ENCODE measurements at places on chromosomes 1 and 21.

DNA sequence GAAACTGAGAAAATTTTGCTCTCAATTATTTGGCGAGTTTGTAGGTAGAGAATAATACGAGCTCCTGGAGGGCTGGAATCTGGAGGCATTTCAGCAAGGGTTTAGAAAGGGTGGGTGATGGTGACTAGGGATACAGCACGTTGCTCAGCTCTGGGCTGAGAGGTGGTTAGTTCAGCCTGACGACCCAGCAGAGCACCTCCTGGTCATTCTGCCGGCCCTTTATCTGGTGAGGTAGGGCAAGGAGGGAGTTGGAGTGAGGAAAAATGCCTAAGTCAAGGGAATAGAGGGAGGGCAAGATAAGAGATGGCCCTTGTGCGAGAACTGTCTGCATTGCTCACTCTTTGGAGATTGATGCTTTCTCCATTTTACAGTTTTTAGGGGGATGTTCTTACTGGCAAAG is 19.1 kb downstream of the GALNT2 start:
- DNase-seq, result no peak

DNA sequence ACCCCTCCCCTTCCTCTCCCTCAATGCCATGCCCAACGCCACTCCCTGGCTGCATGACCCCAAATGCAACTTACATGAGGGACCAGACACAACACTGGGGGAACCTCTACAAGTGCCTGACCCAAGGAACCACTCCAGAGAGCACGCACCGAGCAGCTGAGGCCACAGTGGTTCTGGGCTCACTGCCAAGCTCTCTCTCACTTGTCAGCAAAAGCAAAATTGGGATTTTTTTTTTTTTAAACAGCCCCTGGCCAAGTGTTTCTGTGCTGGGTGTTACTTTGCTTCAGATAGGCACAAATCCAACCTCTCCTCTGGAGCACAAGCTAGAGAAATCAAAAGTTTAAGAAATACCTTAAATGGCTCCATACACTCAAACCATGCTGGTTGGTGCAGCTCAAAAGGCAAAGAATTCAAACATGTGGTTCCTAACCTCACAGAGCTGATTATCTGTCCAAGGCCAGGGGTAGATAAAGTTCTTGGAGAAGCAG is 363.0 kb downstream of the SETD4 start:
- no peak for DNase-seq

GRCh38 chr1:89633248-89633799 is 404 bp downstream of the LRRC8C start:
- no peak for DNase-seq

GRCh38 chr1:27005166-27005530 is 7.5 kb downstream of the TENT5B start:
- DNase-seq, result no peak

DNA sequence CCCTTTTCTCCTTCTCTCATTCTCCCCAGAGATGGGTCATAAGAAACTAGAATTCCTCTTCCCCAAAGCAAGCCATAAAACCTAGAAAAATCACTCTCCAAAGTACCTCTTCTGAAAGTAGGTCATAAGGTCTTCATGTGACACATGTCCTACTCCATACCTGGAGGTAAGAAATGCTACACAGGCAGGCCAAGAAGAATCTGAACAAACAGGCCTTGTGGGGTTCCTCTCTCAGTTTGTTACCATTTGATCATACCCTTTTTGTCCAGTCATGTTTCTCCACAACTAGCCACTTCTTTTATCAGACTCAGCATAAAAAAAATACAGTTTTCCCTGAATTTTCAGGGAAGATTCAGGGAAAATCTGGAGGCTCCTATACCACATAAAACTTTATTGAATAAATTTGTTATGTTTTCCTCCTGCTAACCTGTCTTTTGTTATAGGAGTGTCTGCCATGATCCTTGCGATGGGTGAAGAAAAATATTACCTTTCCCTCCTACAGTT is 134.4 kb upstream of the LMO4 start:
- no peak for DNase-seq

GRCh38 chr1:10795276-10796021 is 997 bp downstream of the CASZ1 start:
- DNase-seq, result no peak

DNA sequence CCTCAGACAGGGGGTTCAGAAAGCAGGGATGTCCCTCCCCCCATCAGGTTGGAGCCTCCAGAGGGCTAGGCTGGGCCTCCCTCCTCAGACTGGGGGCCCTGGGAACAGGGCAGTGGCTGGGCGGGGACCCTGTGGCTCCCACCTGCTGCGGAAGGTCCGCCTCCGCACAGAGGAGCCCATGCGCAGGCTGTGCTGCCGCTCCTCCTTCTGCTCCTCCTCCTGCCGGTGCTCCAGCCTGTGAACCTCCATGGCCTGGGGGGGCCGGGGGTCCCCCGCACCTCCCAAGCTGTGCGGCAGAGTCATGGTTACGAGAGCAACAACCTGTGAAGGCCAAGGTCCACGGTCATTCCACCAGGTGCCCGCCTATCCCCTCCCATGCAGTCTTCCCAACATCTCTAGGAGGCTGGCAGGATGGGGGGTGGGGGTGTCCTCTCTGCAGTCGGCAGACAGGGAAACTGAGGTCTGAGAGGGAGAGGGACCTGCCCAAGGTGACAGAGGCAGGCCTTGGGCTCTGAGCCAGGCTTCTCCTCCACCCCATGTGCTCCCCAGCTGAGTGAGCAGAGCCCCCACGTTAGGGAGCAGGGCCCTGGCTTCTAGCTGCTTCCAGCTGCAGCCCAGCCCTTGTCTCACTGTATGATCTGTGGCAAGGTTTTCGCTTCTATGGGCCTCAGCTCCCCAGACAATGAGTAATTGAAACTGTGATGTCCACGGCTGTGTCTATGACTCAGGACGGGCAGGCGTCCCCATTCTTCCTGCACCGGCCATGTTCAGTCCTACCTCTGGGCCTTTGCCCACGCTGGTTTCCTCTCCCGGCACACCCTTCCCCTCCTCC is 3.4 kb downstream of the MYOM3 start:
- DNase-seq, result no peak

DNA sequence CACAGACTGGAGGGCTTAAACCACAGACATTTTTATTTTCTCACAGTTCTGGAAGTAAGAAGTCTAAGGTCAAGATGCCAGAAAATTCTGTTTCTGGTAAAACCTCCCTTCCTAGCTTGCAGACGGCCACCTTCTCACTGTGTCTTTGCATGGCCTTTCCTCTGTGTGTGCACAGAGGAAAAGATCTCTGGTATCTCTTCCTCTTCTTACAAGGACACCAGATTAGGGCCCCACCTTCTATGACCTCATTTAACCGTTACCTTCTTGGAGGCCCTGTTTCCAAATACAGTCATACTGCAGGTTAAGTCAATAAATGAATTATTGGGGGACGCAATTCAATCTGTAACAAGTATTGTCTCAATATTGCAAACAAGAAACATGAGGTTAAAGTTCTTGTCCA is 63.0 kb upstream of the PRDX6 start:
- no peak for DNase-seq

GRCh38 chr1:110176299-110176956 is 26.1 kb downstream of the SLC6A17 start:
- DNase-seq, result no peak

GRCh38 chr1:25537153-25537831 is 6.1 kb upstream of the LDLRAP1 start:
- DNase-seq, result no peak

DNA sequence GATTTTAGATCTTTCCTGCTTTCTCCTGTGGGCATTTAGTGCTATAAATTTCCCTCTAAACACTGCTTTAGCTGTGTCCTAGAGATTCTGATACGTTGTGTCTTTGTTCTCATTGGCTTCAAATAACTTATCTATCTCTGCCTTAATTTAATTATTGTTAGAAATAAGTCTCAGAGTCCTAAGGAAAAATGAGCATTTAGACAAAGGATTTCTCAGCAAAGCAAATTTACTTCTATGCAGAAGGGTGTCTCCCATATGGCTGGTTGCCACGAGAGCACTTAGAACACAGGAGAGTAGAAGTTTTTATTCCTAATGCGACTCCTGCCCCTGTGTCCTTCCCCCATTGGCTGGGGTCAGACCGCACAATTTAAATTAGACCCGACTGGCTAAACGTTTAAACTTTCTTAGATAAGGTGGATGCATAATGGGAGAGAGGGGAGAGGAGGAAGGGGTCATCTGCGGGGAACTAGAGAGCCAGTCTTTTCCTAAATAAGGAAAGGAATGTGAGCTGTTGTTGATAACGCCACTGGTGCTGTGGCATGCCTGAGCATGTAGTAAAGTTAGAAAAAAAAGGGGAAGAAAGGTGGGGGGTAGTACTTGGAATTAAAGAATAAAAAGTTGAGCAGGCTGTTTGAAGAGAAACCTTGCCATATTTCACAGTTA is 170.2 kb downstream of the DYRK1A start:
- DNase-seq, result no peak

GRCh38 chr1:56561227-56562019 is 17.9 kb downstream of the PLPP3 start:
- no peak for DNase-seq

DNA sequence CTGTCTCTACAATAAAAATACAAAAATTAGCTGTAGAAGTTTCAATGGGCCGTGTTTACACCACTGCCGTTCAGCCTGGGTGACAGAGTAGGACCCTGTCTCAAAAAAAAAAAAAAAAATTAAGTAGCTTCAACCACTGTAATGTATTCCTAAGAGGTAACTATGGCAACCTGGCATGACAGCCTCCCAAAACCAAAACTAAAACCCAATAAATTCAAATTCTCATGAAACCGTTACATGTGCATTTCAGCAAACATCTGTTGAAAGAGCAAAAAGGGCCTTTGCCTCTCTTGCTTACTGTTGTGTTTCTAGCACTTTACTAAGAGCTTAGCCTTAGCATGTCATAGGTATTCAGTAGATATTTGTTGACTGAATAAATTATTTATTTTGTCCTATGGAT is 33.5 kb downstream of the ODR4 start:
- no peak for DNase-seq

DNA sequence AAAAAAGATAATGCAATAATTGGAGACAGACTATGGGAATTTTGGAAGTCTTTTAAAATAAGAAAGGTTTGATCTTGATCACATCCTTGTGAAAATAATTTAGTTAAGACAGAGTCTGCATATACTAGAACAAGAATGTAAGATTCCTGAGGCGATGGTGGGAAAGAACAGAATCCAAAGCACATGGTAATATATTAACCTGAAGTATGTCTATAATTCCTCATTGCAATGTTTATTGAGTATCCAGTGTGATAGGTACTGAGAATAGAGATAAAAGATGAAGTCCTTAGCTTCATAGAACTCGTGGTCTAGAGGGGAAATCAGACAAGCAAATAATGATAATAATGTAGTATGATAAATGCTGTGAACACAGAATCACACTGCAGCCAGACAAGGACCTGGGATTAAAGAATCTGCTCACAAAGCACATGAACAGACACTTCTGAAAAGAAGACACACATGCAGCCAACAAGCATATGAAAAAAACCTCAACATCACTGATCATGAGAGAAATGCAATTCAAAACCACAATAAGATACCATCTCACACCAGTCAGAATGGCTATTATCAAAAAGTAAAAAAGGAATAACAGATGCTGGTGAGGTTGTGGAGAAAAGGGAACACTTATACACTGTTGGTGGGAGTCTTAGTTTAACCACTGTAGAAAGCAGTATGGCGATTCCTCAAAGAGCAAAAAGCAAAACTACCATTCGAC is 6.9 kb upstream of the ANGPTL3 start:
- DNase-seq, result no peak

- DNase-seq, result no peak
These were observed 31.0 kb downstream of the TNNT2 start for GRCh38 chr1:201346337-201346939.

DNA sequence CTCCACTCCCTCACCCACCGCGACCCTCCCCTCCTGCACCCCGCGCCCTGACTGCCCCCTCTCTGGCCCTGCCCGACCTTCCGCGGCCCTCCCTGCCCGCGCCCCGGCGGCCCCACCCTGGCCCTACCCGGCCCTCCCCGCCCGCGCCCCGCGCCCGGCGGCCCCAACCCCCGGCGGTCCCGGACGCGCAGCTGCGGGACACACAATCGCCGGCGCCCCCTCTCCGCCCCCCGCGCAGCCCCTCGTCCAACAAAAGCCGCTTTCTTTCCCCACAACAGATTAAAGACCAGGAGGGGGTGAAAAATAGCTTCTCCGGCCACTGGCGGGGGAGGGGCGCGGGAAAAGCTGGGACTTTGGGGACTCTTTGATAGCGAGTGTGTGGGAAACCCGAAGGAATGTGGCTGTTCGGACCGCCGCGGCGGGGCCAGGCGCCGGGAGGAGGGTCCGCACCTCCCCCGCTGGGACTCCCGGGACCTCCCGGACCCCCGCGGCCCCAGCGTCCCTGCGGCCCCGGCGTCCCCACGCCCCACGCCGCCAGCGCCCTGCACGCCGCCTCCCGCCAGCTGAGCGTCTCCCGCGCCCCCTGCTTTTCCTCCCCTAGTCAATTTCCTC is 8.8 kb upstream of the ID3 start:
- DNase-seq, result no peak

DNA sequence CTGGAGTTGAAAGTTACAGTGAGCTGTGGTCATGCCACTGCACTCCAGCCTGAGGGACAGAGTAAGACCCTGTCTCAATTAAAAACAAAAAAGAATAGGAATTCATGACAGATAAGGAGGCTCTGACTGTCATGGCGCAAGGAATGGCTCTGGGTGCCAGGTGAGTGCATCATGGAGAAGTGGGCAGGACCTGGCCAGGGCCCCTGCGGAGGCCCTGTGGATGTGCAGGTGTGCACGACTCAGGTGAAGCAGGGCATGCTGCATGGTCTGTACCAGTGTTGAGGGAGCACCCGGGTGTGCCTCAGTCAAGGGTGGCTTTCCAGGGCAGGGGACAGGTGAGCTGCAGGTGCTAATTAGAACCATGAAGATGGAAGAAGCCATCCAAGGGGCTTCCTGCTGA is 14.0 kb downstream of the SLC1A7 start:
- DNase-seq, result no peak

- DNase-seq, result no peak
These were observed 52.8 kb downstream of the CACHD1 start for GRCh38 chr1:64522740-64523139.

DNA sequence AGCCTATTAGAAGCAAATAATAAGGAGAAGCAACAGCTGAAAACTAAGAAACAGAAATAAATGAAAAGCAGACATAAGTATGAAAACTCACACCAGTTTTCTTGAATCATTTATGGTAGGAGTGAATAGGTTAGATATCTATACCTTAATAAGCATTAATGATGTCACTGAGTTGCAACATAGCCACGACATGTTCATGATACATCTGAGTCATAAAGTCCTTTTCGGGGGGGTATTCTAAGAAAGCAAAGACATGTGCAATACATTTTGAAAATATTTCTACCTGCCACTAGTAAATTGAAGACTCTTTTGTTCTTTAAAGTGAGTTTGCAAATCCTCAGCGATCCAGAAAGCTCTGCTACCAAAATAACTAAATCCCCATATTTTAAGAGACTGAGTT is 7.2 kb downstream of the CD34 start:
- no peak for DNase-seq

Measured in activated CD8-positive, alpha-beta memory T cell treated with anti-CD3 and anti-CD28 coated beads for 1 hour (primary cell).